Fibroblast of lung (primary cell): ENCODE measurements at places on chromosomes 7 and 10.

- peak; percentile 63 for DNase-seq
Measured at GRCh38 chr7:17769918-17770317, 170.4 kb downstream of the SNX13 start.

- no peak for DNase-seq
Measured at GRCh38 chr7:962401-963081, 8.1 kb upstream of the ADAP1 start.

DNA sequence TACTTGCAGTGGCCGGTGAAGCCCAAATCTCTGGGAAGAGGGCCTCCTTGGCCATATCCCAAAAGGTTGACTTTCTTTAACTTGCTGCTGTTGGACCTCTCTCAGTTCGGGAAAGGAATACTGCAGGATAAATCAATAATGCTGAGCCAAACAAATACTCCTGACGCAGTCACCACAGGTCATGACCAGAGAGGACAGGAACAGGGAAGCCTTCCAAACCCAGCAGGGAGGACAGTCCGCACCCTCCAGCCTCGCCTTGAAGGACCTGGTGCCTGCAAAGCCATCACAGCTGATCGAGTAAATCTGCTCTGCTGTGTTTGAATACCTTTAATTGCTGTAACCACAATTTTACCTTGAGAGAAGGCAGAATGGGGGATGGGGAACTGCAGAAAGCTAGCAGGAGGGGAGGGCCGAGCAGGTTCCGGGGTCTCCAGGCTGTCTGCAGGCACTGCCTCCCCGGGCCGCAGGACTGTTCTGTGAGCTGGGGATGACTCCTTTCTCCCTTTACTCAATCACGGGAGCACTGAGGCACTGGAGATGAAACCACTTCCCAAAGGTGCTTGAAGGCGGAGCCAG, 20.8 kb upstream of the INSIG1 start:
- DNase-seq: no peak

- DNase-seq: peak; percentile 44
Measured at GRCh38 chr10:6579904-6580278, at the start of gene PRKCQ. Gene PRKCQ (minus strand): TSS chr10:6580276. CDS start chr10:6515135, 65,141 bp downstream.

GRCh38 chr7:43879477-43879876, 10.2 kb upstream of the MRPS24 start:
- peak; percentile 84 for DNase-seq

DNA sequence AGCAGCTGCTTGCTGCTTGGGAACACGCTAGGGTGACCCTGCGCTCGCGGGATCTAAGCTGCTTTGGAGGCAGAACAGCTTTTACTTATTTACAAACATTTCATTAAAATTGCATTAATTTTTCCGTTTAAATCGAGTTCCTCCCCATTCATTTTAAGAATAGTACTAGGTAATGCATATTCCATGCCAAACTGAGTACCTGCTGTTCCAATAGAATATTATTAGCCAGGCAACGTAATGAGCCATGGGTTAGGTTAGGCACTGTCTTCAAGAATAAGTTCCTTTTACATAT, 860 bp downstream of the EXOC6 start:
- DNase-seq: no peak

- no peak for DNase-seq
Measured at GRCh38 chr10:23927576-23928325, 281.2 kb upstream of the KIAA1217 start.

DNA sequence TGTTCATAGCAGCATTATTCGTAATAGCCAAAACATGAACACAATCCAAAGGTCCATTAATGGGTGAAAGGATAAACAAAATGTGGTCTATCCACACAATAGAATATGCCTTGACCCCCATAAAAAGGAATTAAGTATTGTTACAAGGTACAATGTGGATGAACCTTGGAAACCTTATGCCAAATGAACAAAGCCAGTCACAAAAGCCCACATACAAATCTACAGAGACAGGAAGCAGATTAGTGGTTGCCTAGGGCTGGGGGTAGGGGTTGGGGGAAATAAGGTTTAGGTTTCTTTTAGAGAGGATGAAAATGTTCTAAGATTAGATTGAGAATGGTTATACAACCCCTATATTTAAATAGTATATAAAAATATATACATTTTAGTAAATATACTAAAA, 34.8 kb downstream of the PIP4K2A start:
- no peak for DNase-seq

GRCh38 chr10:43926875-43927406, 278.3 kb upstream of the ZNF32 start:
- DNase-seq: no peak

DNA sequence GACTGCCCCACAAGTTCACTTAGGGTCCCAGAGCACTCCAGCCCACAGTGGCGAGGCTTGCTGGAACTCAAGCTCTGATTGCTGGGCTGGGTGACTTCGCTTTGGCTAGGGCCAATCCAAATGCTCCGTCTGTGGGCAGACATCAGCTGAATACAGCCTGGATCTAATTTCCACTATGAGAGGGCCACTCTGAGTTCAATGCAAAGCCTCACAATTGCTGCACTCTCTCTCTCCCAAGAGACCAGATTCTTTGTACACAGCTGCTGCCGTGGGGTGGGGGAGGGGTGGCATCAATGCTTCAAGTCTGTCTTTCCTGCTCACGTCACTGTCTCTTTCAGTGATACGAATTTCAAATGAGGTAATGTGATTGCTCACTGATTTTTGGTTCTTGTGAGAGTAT, 47.3 kb upstream of the BPGM start:
- no peak for DNase-seq
